ENCODE measurements at places on chromosomes 7 and 10.

GRCh38 chr7:48154792-48155413, 16.4 kb upstream of the ABCA13 start:
- DNase-seq, result no peak

DNA sequence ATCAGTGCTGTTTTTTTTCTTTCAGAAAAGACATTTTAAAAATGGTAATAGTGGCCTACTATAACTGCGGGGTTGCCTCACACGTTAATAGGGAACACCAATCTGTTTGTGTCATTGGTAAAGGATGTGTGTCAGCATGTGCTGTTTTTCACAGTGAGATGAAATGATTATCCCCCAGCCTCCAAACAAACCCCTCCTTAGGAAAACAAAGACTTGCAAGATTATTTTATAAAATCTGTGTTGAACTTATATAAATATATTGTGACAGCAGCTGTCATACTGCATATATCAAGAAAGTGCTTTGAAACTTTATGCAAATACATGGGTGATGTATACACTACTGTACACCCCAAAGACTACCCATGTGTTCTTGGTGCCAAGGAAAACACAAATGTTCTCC, 125.8 kb downstream of the BMPER start:
- no peak for DNase-seq

DNA sequence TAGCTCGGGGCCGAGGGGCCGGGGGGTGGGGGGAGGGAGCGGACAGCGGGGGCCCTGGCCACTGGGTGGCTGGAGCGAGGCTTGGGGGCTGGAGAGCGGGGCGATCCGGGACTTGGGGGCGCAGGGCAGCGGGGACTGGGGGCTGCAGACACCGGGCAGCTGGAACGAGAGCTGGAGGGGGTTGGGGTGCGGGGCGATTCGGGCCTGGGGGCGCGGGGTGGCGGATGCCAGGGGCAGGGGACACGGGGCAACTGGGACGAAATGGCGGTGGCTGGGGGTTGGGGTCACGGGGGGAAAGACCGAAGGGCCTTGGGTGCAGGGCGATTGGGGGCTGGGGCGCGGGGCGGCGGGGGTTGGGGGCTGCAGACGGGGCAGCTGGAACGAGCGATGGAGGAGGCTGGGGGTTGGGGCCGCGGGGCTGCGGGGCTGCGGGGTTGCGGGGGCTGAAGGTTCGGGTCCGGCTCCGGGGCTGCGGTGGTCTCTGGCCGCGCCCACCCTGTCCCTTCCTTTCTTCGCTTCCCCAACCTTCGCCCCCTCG, 590 bp downstream of the COL26A1 start:
- no peak for DNase-seq

- no peak for DNase-seq
Observed at GRCh38 chr10:15238555-15239335, 70.3 kb upstream of the NMT2 start.

Measured in activated B cell treated with CpG ODN at 0.5 μM for 24 hours (primary cell).